Activated CD4-positive, alpha-beta T cell treated with anti-CD3 and anti-CD28 coated beads, Interleukin-2, amount 10 ng/mL, durations not matched to agents 7 days and 5 days (primary cell): ENCODE measurements at places on chromosomes 5 and 9. TPM values are rescaled to one million over a fixed set of nuclear protein-coding genes. Genes with fewer than 3 reads are reported as not detected.

Gene DMRT3
- not detected for total RNA-seq

Gene PDE6A
- not detected for total RNA-seq

Gene IL9
- not detected for total RNA-seq

Gene FAM13B
- 31.3 TPM for total RNA-seq

Gene LMX1B
- not detected for total RNA-seq

Gene GLE1
- total RNA-seq, result 47.3 TPM

GRCh38 chr5:19771174-19771835 lies 216.7 kb downstream of the CDH18 start:
- no peaks in the 10 kb centered on the region for H3K4me1 ChIP-seq
- no peak overlapping the region for H3K4me3 ChIP-seq
- H3K36me3 ChIP-seq, result no peaks in the 10 kb centered on the region
- no peak for DNase-seq

- no peak overlapping the region for H3K27ac ChIP-seq
- H3K27me3 ChIP-seq, result no peaks in the 10 kb centered on the region
- H3K4me3 ChIP-seq, result no peak overlapping the region
- peaks cover 62% of the 10 kb centered on the region for H3K36me3 ChIP-seq
- no peak for DNase-seq
- H3K4me1 ChIP-seq, result peaks cover 4% of the 10 kb centered on the region
Measured at GRCh38 chr9:15469406-15469805, 41.4 kb downstream of the PSIP1 start.

GRCh38 chr5:132495667-132496190 lies 5.2 kb upstream of the IRF1 start:
- DNase-seq, result peak; percentile 81
- peaks cover 3% of the 10 kb centered on the region for H3K36me3 ChIP-seq
- peak overlapping the region; percentile 98 for H3K27ac ChIP-seq
- H3K4me1 ChIP-seq, result peaks cover 80% of the 10 kb centered on the region
- no peaks in the 10 kb centered on the region for H3K27me3 ChIP-seq
- peak overlapping the region; percentile 92 for H3K4me3 ChIP-seq
